Activated naive CD4-positive, alpha-beta T cell treated with anti-CD3 and anti-CD28 coated beads, Interleukin-2, amount 10 ng/mL, durations not matched to agents 7 days and 5 days (primary cell): ENCODE measurements at places on chromosomes 4 and X.

- no peak for DNase-seq
These were observed 702 bp upstream of the CDKN2AIP start for GRCh38 chr4:183443655-183444213.

GRCh38 chr4:141768954-141769353 lies 132.6 kb downstream of the IL15 start:
- no peak for DNase-seq

DNA sequence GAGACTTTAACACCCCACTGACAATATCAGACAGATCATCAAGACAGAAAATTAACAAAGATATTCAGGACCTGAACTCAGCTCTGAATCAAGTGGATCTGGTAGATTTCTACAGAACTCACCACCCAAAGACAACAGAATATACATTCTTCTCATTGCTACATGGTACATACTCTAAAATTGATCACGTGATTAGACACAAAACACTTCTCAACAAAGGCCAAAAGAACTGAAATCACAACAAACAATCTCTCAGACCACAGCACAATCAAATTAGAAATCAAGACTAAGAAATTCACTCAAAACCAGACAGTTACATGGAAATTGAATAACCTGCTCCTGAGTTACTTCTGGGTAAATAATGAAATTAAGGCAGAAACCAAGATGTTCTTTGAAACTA lies 49.6 kb downstream of the DACH2 start:
- no peak for DNase-seq

DNA sequence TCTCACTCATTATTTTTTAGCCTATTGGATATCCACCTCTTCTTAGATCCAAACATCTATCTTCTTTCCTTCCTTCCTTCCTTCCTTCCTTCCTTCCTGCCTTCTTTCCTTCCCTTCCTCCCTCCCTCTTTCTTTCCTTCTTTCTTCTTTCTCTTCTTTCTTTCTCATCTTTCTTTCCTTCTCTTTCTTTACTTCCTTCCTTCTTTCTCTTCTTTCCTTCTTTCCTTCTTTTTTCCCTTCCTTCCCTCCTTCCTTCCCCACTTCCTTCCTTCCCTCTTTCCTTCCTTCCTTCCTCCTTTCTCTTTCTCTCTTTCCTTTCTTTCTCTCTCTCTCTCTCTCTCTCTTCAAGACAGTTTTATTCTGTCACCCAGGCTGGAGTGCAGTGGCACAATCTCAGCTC lies 1239.8 kb downstream of the PCDH7 start:
- no peak for DNase-seq

DNA sequence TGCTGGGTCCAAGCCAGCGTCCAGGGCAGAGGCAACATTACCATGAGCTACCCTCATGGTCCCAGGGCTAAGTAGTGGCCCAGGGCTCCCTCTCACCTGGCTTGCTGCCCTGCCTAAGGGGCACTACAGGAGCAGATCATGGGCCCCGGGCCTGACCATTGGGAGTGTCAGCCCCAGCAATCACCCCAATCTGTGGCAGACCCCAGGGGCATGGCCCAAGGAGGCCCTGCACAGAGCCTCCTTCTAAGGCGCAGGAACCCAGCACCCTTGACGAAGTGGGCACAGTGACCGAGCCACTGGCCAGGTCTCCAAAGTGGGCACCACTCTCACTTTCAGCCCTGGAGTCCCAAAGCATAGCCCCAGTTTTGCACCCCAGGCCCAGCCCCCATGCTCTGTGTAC lies 667.1 kb downstream of the SH3BGRL start:
- no peak for DNase-seq

- DNase-seq, result no peak
These were observed 45.9 kb upstream of the RPA4 start for GRCh38 chrX:96837808-96838207.

DNA sequence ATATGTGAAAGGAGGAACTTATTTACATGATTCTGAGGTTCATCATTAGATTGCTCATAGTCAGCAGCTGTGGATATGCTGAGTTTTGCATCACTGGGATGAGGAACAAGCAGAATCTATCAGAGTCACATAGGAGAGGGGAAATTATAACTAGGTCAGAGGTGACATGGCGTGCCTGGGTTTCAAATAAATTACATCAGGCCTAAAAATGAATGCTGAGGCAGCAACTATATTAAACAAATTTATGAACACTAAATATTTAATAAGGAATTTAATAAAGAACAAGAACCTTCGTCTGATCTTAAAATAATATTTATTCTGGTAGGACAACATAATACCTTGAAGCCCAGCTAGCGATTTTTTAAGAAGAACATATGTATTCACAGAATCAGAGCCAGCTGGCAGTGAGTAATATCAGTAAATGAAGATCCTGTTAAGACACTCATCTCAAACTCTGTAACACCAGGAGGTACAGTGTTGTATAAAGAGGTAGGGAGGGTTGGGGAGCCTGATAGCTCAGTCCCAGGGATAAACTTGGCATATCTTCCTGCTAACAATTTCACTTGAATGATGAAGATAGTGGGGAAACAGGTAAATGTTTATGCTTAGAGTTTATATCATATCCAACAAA lies 60.9 kb upstream of the HS3ST1 start:
- DNase-seq, result no peak

DNA sequence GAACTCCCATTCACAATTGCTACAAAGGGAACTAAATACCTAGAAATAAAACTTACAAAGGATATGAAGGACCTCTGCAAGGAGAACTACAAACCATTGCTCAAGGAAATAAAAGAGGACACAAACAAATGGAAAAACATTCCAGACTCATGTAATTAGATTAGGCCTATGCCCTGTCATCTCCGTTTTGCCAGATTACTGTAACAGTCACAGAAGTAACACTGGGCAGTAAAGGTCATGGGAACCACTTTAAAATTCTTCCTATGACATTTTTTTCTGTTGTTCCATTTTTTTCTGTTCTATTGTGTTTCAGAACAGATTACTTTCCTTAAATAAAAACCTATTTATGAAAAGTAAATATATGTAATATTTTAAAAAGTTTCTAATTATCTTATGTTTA lies 199.4 kb upstream of the CENPE start:
- no peak for DNase-seq

GRCh38 chrX:68261060-68261672 lies 172.1 kb downstream of the OPHN1 start:
- no peak for DNase-seq

DNA sequence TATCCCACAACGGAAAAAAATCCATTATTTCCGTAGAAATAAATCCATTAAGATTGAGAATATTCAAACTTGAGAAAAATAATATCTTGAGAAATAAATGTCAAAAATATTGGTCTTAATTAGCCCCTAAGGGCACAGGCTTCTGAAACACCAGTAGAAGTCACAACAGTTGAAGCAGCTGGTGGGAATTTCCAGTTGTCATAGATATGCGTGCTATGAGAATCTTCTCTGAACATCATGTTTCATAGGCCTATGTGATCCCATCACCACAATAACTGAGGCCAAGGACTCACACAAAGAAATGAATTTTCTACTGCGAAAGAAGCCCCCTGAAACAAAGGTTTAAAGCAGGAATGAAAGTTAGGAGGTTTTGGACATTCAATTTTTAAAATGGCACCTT lies 292.0 kb downstream of the DTHD1 start:
- no peak for DNase-seq

DNA sequence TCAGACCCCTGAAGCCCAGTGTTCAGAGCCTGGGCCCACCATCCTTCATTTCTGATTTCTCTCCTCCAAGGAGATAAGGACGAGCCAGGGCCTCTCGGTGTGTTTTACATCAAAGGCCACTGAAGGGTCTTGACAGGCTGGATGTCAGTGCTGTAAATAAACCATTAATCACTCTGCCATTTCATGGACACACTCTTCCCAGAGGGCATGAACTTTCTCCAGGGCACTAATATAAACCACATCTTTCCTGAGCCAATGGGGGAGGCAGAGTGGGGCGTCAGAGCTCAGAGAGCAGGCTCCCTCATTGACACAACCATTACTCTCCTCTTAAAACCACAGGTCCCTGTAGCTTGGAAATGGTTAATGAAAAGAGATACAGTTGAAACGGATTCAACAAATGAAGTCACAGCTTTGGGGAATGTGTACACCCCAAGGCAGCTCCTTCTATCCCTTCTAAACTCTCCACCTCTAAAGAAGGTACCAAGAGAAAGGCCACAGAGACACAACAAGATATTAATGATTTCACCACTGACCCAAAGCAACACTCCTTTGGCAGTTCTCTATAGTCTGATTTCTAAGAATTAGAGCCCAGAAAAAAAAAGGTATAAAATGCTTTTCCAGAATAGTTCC lies 200.6 kb downstream of the CHIC2 start:
- DNase-seq, result no peak

DNA sequence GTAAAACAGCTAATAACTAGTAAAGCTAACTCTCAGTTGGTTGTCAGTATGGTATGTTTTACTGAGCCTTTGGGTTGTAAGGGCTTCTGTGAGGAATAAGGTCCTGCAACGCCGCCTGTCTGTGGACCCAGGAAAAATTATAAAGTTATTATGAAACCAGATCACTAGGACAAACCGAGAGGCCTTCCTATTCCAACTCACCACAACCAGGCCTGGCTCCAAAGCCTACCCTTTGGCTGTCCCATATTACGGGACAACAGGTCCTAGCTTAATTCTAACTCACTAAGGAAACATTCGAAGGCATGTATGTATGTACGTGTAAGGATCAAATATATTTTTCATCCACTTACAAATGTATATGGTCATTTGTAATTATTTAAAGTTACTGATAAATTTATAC lies 1.4 kb downstream of the ANKRD17 start:
- DNase-seq, result peak; percentile 78

GRCh38 chrX:72307646-72308051 lies 1.9 kb upstream of the CITED1 start:
- DNase-seq, result no peak

- no peak for DNase-seq
These were observed 50.4 kb downstream of the GPC4 start for GRCh38 chrX:133364865-133365264.

GRCh38 chrX:97790850-97791249 lies 907.1 kb downstream of the RPA4 start:
- DNase-seq, result no peak

DNA sequence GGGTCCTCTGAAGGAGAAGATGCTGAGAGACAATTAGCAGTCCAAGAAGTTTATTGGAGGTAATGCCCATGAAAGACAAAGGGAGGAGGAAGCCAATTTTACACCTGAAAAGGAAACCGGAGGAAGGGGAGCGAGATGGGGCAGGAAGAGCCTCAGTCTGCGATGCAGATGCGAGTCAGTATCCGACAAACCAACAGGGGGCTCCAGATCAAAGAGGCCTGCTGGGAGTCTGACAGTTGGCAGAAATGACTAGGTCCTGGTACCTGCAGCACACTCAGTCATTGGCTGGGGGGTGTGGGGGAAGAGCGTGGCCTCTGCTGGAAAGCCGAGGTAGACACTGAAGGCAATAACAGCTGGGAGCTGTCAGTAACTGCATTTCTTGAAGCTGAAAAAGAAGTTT lies 231.1 kb upstream of the CENPE start:
- DNase-seq, result peak; percentile 21

DNA sequence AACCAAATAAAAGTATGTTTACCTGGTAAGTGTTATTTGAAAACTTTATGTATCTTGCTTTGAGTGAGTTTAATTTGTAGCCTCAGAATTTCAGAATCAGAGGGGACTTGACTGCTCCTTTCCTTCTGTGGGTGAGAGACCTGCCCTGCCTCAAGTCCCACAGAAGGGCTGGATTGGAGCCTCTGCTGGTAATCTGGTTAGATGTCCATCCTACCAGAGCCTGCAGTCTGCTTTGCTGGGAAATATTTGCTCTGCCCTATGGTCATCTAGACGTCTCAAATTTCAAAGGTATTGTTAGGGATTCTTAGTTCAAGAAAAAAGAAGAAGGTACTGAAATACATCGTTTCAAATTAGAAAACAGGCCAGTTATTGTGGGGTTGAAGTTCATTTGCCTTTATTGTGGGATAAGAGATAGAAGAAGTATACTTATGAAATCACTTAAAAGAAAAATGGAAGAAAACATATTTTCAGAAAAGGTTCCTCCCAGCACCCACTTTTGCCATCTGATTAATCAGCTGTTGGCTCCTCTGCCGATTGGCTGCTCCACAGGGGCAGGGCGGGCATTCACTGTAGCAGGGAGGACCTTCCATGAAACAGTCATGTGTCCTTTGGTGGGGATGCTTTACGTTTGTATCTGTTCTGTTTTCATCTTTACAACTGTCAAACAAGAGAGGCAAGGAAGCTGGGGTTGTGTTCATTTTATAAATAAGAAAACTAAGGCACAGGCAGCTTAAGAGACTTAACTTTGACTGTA lies 73.3 kb upstream of the TLR2 start:
- DNase-seq, result no peak

- no peak for DNase-seq
These were observed 82.2 kb downstream of the STIM2 start for GRCh38 chr4:26942871-26943270.

GRCh38 chr4:11313157-11313943 lies 115.3 kb downstream of the HS3ST1 start:
- no peak for DNase-seq

- DNase-seq, result no peak
These were observed 220.1 kb downstream of the DCTD start for GRCh38 chr4:182697094-182697493.

GRCh38 chrX:10971176-10971575 lies 140.0 kb upstream of the HCCS start:
- DNase-seq, result no peak

GRCh38 chr4:38154252-38154651 lies 194.1 kb downstream of the PTTG2 start:
- DNase-seq, result no peak
